ENCODE measurements at places on chromosomes 11 and 22.

DNA sequence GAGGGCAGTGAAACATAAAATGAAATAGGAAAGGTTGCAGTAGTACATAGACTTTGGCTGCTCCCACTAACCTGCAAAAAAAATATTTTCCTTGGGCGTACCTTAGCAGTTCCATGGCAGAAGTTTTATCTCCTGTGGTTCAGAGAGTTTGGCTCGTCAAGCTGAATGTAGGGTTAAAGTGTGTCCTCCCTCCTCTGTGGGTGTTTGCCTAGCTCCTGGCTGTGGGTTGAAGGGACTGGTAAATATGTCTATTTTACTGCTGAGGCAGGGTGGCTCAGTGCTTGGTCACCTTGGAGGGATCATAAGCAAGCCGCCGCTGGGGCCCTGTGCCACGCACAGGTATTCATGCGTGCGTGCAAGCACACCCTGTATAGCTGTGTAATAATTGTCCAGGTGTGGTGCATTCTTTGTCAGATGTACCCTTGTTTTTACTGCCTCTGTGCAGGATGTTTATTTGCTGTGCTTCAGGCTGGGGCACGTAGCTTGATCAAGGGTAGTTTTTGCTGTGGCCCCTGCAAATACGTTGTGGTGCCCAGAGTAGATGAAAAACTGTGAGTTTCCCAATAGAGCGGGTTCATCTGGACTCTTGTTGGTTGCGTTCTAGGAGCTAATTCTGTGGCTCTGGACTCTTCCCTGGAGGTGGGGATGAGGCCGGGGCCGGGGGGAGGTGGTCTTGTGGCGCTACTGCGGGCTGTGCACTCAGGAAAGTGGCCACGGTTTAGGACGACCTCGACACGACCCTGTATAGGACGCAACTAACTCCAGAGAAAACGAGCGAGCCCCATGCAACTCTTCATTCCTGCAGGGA is 732 bp upstream of the SORL1 start:
- DNase-seq, result no peak

DNA sequence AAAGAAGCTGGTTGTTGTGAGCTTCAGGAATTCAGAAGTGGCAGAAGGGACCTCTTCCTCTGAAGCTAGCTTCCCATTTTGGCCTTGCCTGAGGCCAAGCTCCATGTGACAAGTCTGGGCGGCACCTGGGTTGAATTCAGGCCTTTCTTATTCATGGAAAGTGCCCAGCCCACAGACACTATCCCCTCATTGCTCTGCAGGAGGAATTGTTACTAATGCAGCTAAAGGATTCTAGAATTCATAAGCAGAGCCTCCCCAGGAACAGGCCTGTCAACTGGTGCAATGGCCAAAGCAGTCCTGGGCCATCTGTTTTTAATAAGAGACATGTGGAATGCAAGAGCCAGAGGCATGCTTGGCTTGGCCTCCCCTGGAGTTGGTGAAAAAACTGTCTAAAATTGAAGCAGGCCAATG is 71.4 kb downstream of the SLC1A2 start:
- DNase-seq, result no peak

DNA sequence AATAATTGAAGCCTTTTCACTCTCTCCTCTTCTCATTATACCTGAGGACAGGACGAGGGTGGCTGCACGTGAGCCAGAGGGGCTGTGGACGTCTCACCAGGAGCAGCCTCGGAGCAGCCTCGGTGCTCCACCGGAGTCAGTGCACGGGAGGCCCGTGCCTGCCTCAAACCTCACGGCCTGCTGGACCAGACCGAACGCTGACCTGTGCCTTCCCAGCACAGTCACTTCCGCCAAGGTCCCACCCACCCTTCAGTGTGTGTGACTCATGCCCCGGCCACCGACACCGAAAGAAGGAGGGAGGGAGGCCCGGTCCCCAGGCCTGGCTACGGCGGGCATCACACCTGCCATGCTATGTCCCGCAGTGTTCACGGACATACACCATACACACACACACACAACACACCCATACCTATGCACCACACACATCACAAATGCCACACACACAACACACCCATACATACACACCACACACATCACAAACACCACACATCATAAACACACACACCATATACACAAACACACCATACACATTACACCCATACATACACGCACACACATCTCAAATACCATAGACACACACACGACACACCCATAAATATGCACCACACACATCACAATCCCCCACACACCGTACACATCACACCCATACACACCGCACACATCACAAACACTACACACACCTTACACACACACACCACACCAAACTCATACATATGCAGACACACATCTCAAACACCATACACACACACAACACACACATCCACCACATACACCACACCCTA is 1506.5 kb downstream of the TBC1D22A start:
- DNase-seq, result peak; percentile 11

DNA sequence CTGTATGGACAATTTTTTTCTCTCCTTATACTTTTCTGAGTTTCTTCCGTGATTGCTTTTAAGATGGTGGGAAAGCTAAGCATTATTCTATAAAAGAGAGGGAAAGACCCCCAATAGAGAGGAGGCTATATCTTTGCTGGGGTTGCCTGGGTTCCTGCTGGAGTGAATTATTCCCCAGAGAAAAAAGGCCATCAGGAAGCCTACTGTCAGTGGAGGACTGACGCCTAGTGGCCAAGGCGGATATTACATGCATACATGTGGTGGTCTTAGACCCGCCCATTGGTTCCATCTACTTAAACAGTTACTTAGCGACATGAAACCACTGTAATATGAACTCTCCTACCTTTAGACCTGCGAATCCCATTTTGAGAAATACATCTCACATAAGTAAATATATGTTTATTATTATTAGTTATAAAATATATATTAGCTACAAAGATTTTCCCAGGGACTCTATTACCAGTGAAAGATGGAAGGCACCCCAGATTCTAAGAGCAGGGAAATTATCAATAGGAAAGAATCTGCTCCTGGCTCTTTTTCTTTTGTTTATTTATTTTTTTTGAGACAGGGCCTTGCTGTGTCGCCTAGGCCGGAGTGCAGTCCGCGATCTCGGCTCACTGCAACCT is 15.7 kb upstream of the PGA3 start:
- DNase-seq, result peak; percentile 59

GRCh38 chr11:121649798-121650197 is 197.0 kb upstream of the SORL1-AS1 start:
- no peak for DNase-seq

- no peak for DNase-seq
Measured at GRCh38 chr11:69803022-69803421, 16.2 kb downstream of the FGF3 start.

GRCh38 chr11:18699848-18700261 is 1.3 kb downstream of the TMEM86A start:
- no peak for DNase-seq

- no peak for DNase-seq
Measured at GRCh38 chr22:29630987-29631386, 27.6 kb downstream of the NF2 start.

- DNase-seq, result no peak
Measured at GRCh38 chr11:62132191-62132590, 8.4 kb downstream of the INCENP start.

- DNase-seq, result no peak
Measured at GRCh38 chr11:61574611-61575010, 6.3 kb downstream of the SYT7 start.

DNA sequence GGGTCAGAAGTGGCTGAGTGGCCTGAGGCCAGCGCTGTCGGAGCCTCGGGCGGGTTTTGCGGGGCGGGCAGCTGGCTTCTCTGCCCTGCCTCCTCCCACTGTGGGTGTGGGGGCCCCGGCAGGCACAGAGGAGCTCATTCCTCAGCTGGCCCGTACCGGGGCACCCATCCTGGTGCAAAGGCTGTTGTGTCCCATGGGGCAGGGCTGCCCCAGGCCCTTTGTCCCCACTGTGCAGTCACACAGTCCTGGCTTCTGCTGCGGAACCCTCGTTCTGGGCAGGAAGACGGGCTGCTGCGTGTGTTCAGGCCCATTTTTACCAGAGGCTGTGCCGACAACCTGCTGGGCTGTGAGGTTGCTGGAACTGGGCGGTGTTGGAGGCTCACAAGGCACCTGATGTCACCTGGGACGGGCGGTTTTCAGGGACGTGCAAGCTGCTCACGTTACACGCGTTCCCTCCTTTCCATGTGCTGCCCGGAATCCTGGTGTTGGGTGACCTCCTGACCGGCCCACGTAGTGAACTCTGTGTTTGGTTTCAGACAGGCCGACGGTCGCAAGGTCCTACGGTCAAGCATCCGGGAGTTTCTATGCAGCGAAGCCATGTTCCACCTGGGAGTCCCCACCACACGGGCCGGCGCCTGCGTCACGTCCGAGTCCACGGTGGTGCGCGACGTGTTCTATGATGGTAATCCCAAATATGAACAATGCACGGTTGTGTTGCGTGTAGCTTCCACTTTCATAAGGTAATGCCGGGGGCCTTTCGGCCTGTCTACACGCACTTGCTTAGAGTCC is 5.2 kb downstream of the SELENOO start:
- DNase-seq, result no peak

DNA sequence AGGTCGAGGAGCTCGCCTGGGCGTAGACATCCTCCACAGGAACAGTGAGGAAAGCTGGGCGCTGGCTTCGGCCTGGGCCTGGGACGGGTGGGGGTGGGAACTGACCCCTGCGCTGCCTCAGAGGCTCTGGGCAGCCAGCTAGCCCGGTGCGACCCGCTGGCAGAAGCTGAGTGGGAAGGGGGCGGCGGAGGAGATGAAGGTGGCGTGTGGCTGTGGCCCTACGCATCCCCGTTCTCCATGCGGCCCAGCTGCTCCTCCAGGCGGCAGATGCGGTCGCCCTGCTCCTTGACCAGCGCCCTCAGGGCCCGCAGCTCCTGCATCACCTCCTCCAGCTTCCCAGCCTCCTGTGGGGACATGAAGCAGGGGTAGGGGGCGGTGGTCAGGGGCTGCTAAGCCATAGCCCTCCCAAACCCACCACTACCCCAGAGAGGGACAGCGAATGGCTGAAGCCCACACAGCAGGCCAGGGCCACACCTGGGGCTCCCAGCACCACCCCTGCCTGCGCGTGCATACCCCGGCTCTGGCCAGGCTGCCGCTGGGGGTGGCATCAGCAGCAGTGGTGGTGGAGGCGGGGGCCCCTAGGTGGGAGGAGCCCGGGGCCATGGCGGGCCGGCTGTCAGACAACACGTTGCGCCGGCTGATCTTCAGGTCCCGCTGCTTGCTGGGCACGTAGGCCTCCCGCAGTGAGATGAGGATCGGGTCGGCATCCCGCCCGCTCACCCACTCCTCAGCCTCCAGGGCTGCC is 848 bp upstream of the PTPRCAP start:
- no peak for DNase-seq

DNA sequence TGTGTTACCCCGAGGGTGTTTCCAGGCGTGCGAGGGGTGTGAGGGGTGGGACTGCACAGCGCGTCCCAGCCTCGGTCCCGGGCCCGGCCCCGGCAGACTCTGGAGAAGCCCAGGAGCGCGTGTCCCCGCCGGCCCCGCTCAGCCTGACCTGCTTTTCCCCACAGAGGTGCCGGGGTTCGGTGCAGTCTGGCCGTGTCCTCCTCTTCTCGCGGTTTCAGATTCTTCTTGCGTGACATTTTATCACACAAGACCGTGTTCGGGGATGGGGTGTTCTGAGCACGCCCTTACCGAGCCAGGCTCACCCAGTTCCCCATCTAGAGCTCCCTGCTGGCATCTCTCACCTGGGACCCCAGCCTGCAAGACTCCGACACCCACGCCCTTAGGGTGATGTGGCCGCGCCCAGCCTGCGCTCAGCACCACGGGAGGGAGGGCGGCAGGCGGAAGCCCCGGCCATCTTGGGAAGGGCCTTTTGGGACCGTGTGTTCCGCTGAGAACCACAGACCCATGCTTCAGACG is 775.6 kb downstream of the BRD1 start:
- peak; percentile 41 for DNase-seq

- peak; percentile 83 for DNase-seq
Measured at GRCh38 chr11:73177778-73178539, 35.8 kb upstream of the FCHSD2 start.

GRCh38 chr11:111939836-111940604 is 2.9 kb downstream of the DIXDC1 start:
- peak; percentile 59 for DNase-seq

GRCh38 chr11:121514432-121515334 is 61.9 kb upstream of the SORL1-AS1 start:
- no peak for DNase-seq

- no peak for DNase-seq
Measured at GRCh38 chr11:131943295-131943694, 572.9 kb downstream of the NTM start.

- DNase-seq, result no peak
Measured at GRCh38 chr22:30280505-30280904, 8.8 kb downstream of the CASTOR1 start.

- DNase-seq, result no peak
Measured at GRCh38 chr11:76841923-76842452, 18.7 kb upstream of the ACER3 start.

GRCh38 chr11:20026629-20027555 is 133.4 kb downstream of the DBX1 start:
- DNase-seq, result no peak

- peak; percentile 15 for DNase-seq
Measured at GRCh38 chr11:103601225-103601846, 435.1 kb upstream of the DDI1 start.

DNA sequence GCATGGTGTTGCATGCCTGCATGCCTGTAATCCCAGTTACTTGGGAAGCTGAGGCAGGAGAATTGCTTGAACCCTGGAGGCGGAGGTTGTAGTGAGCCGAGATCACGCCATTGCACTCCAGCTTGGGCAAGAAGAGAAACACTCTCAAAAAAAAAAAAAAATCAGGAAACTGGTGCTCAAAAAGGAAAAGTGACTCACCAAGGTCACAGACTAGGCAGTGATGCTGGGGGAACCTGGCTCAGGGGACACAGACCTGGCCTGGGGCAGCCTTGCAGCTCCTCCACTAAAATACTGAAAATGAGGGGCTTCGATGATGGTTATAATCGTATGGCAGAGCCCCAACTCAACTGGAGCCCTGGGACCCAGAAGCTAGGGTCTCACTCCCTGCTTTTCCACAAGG is 8.1 kb upstream of the SLC35E4 start:
- DNase-seq, result no peak

Measured in MG63 (cell line).